CD4-positive, alpha-beta T cell treated with Interferon gamma for 1 hour (primary cell): ENCODE measurements at places on chromosomes 3 and 15.
A peak's percentile ranks its signal among the peaks of the same experiment; 100 is the strongest.

- no peak for DNase-seq
Observed at GRCh38 chr3:196288141-196288460, 575 bp upstream of the PCYT1A start.

- DNase-seq: no peak
Observed at GRCh38 chr3:28053759-28054158, 187.7 kb upstream of the CMC1 start.

DNA sequence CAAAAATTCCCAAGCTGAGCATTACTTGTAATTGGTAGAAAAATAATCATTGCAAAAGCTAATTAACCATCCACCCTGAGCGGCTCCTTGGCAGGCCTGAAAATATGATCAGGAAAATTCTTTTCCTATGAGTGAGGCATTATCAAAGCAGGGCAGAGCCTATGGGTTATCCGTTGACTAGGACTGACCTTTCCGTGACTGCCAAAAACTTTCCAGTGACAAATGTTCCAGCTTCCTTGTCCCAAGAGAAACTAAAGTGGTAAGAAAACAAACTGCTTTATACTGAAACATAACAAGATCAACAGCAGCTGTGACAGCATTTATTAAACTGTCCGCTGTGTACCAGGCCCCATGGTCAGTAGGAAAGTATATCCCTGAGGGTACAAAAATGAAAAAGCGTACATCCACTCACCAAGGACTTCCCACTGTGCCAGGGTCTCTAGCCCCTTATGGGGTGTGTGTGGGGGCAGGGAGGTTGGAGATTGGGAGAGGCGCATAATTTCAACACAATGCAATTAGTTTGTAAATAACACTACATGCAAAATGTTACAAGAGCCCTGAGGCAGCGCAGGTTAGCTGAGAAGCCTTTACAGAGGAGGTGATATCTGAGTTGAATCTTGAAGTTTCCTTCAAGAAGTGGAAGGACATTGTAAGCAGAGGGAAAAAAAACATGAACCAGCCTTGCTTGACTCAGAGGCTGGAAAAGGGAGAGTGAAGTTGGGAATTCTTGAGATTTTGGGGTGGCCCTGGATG, 8.5 kb downstream of the LIPC start:
- no peak for DNase-seq

DNA sequence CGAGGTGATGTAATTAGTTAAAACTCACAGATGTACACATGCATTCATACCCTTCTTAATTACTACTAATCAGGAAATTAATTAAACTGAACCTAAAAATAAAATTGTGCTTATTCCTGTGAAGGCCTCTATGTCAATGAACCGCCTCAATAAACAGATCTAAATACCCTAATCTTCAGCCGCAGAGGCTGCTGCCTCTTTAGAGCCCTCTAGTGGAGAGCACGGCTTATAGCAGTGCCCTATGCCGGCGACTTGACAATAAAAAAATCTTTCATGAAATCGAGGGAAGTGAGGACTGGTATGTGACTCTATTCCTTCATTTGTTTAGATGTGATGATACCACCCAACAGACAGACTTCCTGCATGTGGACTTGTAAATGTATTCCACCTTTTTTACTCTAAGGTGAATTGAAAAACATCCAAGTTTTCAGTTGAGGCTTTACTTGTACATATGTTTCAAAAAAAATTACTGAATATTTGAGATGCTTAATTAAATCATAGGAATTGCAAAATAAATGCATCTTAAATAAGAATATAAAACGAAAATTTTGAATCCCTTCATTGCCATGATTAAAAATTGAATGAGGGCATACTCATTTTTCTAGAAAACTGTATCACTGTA, 8.3 kb upstream of the EPHA3 start:
- peak; percentile 8 for DNase-seq

DNA sequence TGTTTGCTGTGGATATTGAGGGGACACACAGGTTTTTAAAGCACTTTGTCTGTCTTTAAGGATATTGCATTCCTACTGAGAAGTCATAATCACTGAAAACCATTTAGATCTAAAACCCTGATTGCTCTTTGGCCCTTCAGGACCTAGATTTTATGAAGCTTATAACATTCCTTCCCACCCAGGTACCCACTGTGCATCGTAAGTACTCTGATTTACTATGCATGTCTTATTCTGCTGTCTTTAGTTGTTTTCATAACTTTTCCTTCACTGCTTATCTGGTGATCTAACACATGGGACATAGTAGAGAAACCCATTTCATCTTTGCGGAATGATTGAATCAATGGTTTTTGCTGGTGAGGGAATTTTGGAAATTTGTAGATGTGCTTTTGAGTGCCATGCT, 247.0 kb upstream of the RARB start:
- DNase-seq: no peak

GRCh38 chr3:193978486-193978885, 157.5 kb upstream of the HES1 start:
- no peak for DNase-seq

DNA sequence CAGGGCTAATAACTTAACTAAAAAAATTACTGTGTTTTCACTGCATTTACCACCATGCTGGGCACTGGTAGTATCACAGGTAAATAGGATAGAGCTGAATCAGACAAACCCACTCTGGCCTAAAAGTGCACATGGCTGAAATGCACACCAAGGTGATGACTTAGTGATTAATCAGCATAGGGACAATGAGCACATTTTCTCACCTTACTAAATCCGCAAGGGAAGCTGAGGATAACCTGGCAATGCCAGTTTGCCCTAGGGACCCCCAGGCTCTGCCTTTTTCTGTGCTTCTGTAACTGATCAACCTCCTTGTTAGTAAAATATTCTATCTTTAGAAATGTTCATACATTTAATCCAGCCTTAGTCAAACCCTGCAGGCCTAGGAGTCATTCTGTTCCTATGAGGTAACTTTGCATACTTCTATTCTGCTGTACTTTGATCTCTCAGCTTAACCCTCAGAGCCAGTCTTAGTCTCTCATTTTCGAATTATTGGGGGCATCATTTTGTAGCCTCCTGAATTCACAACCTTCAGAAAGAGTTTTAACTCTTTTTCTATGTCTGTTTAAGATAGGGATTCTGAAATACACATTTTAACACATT, 562.9 kb upstream of the KCNMB2 start:
- no peak for DNase-seq

GRCh38 chr15:23420806-23421575, 26.1 kb downstream of the GOLGA6L2 start:
- no peak for DNase-seq

GRCh38 chr15:28271697-28272260, 50.2 kb downstream of the HERC2 start:
- no peak for DNase-seq

GRCh38 chr3:65928110-65928509, 110.6 kb downstream of the MAGI1 start:
- DNase-seq: no peak

- no peak for DNase-seq
Observed at GRCh38 chr3:69491975-69492374, 106.1 kb upstream of the FRMD4B start.

DNA sequence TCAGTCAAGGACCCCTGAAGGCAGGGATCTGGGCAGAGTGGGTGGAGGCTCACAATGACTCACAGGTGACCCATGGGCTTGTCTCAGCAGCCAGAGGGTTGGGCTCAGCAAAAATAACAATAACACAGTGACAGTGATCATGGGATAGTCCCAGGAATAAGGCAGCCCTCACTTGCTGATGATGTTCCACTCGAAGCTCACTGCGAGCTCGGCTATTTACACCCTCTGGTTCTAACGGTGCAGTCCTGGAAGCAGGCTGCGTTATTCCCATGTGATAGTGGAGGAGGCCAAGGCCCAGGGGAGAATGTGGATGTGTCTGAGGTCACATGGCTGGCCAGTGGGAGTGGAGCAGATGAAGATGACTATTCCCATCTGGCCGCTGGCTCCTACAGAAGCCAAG, 16.2 kb downstream of the CCDC33 start:
- no peak for DNase-seq

GRCh38 chr15:39232512-39232911, 348.4 kb upstream of the THBS1 start:
- no peak for DNase-seq

DNA sequence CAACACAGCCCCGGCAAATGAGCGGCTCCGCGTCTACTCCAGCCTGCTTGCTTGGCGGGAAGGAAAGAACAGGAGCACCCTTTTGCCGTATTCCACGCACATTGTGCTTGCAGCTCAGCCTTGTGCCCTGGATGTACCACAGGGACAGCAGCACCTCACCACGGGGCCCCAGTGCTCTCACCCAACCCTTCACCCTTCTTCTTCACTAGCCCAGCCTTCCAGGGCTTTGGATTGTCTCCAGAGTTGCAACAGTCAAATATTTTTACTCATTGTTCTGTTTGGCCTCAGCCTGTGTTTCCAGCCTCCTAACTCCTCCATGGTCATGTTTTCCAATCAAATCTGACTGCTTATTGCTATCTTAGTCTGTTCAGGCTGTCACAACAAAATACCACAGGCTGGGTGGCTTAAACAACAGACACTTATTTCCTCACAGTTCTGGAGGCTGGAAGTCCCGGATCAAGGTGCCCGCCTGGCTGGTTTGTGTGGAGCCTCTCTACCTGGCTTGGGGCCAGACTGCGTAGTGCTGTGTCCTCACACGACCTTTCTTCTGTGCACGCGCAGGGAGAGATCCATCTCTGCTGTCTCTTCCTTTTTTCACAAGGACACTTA, 79.2 kb upstream of the ABHD17C start:
- no peak for DNase-seq

GRCh38 chr3:171760477-171760876, 49.8 kb downstream of the PLD1 start:
- DNase-seq: no peak
